Globus pallidus (tissue), 1 donor: ENCODE measurements at places on chromosomes 3 and 15.

DNA sequence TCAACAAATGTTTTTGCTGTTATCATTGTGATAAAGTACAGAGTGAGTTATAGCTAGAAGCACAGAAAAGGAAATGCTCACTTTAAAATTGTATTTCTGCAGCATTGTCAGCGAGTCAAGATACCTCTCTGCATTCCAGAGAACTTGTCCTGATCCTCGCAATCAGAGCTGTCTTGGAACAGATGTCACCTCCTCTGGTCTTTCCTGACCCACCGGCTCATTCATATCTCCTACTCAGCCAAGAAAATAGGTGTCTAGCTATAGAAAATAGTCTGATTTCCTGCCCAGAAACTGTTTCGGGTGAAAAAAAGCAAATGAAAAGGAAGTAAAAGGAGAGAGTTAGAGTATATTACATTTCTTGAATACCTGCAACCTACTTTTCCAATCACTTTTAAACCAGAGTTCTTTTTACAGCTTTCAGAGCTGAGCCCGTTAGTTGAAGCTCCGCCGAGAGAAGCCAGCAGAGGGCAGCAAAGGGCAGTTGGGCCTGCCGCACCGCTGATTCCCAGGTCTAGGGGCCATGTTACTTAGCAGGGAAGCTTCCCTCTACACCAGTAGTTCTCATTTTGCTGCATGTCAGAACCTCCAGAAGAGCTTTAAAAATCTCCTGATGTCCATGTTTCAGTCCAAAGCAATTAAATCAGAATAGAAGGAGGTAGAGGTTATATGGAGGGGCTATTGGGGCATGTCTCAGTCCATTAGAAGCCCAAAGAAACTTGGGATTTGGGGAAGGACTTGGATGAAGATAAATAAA, 185.7 kb upstream of the THRB start:
- DNase-seq, result peak; percentile 11

DNA sequence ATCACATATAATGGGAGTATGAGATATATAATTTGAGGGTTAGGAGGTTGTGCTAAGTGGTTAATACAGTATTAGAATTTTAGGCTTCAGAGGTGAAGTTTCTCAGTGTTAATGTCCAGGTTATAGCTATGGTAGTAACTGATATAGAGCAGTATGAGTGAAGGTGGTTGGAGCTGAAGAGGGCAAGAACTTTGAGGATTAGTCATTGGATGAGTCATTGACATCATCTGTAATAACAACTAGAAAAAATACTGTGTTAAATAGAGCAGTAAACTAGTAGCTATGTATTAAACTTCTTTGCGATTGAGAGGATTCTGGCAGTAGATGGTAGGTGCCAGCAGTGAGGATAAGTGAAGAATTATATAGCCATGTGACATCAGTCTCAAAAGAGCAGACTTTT, 47.5 kb upstream of the EIF3J start:
- no peak for DNase-seq

DNA sequence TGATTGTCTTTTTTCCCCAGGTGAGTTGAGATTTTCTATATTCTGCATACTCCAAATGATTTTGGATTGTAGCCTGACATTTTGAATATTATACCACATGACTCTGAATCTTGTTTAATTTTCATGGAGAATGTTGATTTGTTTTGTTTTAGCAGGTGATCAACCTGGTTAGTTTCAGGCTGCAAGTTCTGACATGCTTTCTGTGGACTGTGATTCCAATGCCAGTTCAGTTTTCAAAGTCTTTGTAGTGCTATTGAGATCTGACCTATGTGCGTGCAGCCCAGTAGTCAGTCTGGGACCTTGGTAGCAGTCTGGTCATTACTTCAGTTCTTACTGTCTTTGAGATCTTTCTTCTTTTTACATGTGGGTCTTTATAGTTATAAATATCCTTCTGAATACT, 18.6 kb upstream of the MTMR10 start:
- no peak for DNase-seq

DNA sequence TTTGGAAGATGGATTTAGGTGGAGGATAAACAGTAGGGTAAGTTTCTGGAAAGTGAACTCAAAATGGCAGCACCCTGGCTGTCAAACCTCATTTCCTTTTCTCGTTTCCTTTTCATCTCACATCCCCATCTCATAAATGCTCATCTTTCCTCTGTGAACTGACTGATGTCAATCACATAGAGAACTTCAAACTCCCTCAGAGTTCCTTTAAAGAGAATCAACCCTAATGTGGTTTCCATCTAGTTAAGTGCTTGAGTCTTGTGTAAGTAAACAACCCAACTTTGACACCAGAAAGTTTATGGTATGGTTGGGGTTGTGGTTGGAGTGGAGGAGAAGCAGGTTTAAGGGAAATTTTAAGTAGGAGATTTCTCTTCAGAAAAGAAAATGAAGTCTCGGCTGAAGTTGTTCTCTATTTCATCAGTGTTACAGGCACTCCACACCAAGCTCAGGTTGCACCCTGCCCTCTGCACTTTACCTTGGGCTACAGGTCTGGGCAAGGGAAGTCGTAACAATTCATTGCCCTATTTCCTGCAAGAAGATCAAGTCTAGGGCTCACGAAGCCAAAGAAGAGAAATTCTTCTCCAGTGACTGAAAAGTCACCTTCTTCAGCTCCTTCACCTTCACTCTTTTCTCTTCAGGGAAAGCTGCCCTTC, 34.4 kb upstream of the TNIK start:
- no peak for DNase-seq

DNA sequence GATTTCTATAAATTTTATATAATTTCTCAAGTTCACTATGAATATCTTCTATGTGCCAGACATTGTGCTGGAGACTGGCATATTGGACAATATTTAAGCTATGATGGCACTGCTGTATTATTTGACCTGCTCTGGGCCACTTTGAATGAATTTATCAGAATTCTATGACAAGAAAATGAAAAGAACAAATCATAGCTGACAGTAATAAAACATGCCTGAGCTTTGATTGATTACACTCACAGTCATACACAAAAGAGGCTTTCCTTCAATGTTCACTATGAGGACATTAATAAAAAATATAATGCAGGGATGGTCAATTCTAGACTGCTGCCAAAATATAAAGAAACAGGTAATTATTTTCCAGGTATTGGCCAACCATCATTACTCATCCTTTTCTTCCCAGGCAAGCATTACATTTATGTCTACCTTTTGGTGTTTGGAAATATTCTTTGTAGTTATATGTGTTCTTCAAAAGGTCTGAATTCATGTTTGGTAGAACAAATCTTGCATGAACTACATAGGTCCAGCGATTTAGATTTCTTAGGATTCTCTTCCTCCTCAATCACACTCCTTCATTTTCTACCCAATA, 81.0 kb upstream of the ALCAM start:
- no peak for DNase-seq

DNA sequence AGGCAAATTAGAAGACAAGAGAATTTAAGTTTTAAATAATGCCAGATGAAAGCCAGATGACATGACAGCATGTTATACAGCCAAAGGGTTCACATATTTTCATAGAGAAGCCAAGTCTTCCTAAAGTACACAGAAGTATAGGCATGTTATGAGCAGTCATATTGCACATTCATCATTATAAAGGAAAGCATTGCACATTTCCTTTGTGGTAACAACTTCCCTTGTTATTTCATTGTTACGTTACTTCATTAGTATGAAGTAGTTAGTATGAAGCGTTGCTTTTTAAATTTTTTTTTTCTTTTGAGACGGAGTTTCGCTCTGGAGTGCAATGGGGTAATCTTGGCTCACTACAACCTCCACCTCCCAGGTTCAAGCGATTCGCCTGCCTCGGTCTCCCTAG, 4.6 kb upstream of the ABCC5 start:
- no peak for DNase-seq

GRCh38 chr3:36674816-36675215, 89.5 kb downstream of the DCLK3 start:
- no peak for DNase-seq

DNA sequence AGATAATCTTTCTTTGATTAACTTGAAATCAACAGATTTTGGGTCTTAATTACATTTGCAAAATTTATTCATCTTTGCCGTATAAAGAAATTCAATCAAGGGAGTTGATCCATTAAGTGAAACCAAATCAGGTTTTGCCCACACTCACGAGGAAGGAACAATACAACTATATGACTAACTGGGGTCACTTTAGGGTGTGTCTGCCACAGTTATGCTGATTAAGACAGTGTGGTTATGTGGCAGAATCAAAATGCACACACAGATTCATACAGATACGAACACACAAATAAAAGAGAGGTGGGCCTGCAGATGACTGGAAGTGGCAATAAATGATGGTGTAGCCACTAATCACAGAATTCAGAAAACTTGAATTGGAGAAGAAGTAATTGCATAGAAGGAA, 543.5 kb downstream of the GABRG3 start:
- no peak for DNase-seq

GRCh38 chr3:57855281-57855680, 99.2 kb downstream of the SLMAP start:
- DNase-seq, result no peak

DNA sequence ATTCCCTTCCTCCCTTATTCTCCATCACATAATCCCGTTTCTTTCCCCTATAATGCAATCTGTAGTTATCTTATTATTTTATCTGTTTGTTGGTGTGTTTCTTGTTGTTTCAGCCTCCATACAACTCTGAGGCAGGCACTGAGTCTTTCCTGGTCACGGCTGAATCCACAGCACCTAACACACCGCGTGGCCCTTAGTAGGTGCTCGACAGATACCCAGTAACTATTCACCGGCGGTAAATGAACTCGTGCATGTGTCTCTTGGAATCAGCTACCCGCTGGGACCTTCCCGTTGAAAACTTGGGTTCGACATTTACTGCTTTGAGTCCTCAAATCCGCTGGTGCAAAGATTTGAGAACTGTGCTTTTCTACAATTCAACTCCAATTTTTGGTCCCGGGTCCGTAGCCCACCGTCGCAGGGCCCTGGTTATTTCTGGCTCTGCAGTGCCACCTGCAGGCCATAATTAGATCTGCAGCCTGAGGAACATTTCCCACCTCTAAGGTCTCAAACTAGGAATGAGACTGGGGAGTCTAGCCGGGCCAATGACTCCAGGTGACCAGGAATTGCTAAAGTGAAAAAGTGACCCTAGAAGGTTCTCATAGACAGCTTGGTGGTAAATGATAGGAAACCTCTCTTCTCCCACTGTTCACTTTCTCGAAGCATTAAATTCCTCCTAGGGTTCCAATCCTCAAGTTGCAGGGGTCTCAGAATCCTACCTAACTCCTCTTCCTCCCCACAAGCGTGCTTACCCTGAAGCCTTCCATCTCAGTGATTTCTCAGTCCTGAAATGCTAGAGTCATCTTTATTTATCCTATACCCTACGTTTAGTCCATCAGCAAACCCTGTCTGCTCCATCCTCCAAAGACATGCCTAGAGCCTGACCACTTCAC, 40.0 kb upstream of the TRH start:
- peak; percentile 21 for DNase-seq

DNA sequence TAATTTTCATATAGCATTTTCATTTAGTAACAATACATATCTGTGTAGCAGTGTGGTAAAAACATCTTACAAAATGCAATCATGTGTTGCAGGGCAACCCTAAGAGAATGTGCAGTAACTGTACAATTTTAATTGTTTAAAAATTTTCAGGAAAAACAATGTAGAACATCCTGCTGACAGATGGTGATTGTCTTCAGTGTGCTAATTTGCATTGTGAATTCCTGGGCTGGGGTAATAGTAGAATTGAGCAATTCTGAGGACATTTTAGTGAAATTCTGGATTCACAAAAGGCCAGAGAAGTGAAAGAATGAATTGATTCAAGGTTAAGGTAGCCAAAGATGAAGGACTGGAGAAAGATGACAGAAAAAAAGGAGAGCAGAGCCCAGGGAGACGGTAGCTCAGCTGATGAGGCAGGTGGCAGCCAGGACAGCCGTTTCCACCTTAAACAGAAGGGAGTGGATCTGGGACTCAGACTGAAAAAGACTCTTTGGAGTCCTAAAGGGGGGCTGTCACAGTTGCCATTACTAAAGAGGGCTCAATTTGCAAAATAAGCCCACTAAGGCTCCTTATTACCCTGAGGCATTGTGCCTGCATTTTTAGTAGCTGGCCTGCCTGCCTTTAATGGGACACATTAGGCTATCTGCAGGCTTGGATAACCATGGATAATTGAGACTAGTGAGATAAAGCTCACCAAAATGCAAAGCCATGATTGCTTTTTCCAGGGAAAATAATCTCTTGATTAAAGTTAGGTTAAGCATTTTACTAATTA, 8.6 kb downstream of the MAP3K13 start:
- no peak for DNase-seq

DNA sequence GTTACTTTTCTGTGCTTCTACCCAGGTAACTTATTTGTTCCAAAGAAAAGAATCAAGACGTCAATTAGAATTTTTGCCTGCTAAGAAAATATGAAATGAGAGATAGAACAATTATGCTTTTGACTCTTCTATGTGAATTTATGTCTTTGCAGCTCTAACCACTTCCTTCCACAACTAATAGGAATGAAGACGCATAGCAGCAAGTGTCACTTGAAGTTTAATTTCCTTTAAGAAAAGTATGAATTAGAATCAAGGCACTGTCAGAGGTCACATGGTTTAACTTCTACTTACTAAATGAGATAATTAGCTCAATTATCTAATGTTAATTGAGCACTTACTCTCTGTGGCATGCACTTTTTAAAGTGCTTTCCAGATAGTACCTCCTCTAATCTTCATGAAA, 3.3 kb downstream of the WDR49 start:
- DNase-seq, result no peak

GRCh38 chr3:159775372-159775961, 213.2 kb upstream of the IL12A start:
- peak; percentile 96 for DNase-seq

GRCh38 chr3:185656321-185656840, 70.3 kb downstream of the SENP2 start:
- DNase-seq, result peak; percentile 58

DNA sequence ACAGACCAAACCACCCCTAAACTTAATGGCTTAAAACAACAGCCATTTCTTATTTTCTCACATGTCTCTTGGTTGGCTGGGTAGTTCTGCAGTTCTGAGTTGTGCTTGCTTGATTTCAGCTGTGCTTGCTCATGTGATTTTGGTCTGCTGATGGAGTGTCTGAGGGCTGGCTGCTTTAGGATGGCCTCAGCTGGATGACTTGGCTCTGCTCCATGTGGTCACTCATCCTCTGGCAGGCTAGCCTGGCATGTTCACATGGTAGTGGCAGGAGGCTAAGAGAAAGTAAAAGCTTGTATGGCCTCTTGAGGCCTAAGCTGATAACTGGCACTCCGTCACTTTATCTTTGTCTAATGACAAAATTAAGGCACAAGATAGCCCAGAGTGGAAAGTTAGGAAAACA, 4.1 kb downstream of the SV2B start:
- peak; percentile 82 for DNase-seq
